Stimulated activated CD8-positive, alpha-beta memory T cell treated with anti-CD3 and anti-CD28 coated beads, Interleukin-4, amount 100 ng/mL, for 4 hours (primary cell): ENCODE measurements at places on chromosomes 2 and 18.

DNA sequence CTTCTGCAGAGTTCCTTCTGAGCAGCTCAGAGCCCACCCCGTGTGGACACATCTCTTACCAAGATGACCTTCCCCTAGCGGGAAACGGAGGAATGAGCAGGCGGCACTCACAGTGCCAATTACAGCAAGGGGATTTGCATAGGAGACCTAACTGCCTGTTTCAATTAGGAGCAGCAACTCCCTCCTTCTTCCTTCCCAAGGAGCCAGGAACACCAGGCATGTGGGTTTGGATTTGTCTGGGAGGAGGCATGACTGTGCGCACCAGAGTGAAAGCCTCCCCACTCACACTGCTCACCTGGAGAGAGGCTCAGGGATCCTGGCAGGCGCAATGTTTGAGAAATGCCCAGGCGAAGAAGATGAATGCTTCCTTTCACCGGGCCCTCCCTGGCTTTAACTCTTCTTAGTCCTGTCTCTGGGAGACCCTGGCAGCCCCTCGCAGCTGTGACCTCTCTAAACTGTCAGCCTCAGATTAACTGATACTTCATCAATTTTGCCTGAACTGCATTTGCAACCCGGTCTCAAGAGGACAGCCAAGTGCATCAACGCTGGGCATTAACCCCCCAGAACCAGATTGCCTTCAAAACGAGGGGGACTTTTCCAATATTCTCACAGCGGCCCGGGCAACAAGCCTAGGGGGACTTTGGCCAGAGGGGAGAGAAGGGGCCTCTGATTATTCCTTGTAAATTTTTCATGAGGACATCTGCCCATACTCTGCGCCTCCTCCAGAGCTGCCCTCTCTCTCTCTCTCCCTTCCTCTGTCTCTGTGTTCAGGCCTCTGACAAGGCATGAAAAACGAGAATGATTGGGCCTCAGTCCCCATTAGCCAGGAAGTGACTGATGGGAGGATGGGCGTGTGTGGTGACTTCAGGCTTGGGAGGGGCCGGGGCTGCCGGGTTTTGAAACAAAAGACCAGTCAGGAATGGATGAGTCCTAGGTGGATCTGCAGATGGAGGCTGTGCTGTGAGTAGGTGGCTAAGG lies 93.8 kb downstream of the CMPK2 start:
- no peak for DNase-seq

DNA sequence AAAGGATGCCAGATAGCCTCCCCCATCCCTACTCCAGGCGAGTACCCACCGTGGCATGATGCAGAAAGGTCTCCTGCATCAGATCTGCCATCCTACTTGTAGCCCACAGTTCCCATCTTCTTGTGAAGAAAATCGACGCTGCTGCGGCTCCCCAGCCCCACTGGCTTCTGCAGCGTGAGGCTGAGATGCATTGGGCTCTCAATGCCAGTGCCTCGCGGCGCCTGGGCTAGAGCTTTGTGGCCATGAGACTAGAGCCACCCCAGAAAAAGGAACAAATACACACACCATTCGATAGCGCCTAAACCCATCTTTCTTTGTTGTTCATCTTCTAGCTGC lies 2.8 kb downstream of the NOL4 start:
- no peak for DNase-seq

DNA sequence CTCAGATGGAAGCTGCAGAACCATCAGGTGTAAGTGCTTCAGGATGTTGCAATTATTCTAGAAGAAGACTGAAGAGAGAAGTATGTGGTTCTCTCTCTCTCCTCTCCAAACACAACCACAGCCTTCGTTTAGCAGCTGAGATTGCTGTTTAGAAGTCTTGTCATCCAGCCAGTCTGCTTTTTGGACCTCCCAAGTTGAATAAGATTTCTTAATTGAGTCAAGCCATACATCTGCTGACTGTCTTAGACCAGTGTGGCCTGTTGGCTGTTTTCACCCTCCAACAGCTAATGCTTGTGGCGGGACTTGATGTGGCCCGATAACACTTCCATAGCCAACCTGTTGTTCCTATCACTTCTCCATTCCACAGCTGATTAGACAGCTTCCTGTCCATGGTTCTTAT lies 91.3 kb upstream of the TMEM17 start:
- DNase-seq: no peak

DNA sequence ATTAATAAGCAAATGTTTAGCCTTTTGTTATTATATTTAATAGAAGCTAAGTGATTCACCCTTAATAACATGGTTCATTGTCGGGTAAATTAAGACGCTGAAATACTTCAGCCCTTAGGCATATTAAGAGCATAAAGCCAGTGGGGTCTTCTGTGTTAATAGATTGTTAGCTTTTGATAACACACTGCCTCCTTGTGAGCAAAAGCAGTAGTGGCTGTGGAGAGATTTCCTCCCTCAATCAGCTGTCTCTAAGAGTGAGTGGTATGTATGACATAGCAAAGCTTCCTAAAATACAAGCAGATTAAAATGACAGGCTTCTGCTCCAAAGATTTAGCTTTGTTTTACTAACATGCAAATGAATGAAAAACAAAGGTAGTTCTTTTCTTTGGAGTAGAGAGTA lies 143.7 kb upstream of the SYT4 start:
- no peak for DNase-seq

GRCh38 chr18:8750954-8751415 lies 45.6 kb downstream of the MTCL1 start:
- no peak for DNase-seq

DNA sequence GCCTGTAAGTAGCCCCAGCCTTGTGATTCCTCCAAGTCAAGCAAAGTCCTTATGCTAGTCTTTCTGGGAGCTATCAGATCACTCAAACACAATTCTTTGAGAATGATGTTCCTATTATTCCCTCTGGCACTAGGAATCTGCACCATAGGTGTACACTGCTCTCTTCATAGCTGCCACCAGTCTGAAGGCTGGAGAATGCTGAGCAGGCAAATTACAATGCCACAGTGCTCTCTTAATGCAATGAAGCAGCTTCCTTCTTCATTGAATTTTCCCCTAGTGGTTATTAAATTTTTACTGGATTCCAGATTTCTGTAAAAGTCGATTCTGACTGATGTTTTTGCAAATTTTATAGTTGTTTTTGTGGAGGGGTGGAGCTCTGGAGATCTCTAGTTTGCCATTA lies 84.8 kb downstream of the CCDC178 start:
- DNase-seq: no peak
